ENCODE measurements at places on chromosomes 11 and 22.
A peak's percentile ranks its signal among the peaks of the same experiment; 100 is the strongest.

DNA sequence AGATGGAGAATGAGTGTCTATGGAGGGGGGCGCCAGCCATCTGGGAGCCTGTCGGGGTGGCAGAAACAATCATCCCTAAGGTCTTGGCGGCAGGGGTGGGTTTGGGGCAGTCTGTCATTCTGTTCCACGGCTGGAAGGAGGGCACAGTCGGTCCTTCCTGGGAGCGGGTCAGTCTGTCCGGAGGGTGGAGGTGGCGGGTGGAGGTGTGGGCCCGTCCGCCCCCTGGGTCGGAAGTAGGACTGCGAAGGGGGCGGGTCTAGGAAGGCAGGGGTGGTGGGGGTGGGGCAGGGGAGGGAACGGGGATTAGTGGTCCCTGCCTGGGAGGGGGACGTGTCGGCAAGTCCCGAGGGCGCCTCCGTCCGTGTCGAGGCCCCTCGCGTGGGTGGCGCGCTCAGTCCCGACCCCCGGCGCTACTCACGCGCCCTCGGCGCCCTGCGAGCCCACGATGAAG is 461 bp downstream of the TBC1D10A start:
- DNase-seq: peak; percentile 66
- peak overlapping the region; percentile 78 for H3K27ac ChIP-seq
- H3K4me3 ChIP-seq: peak overlapping the region; percentile 95
- peaks cover 2% of the 10 kb centered on the region for H3K4me1 ChIP-seq
- no peaks in the 10 kb centered on the region for H3K27me3 ChIP-seq
- no peaks in the 10 kb centered on the region for H3K36me3 ChIP-seq

- H3K4me3 ChIP-seq: no peak overlapping the region
- H3K27ac ChIP-seq: no peak overlapping the region
- H3K4me1 ChIP-seq: no peaks in the 10 kb centered on the region
- H3K36me3 ChIP-seq: no peaks in the 10 kb centered on the region
Observed at GRCh38 chr22:40928657-40929056, 22.5 kb upstream of the RBX1 start.

GRCh38 chr22:29216873-29217666 is 11.4 kb downstream of the EMID1 start:
- H3K36me3 ChIP-seq: no peaks in the 10 kb centered on the region
- H3K27me3 ChIP-seq: no peaks in the 10 kb centered on the region
- H3K4me3 ChIP-seq: no peak overlapping the region
- DNase-seq: no peak

GRCh38 chr11:123833095-123833494 is 26.9 kb upstream of the OR6M1 start:
- no peak overlapping the region for H3K4me3 ChIP-seq
- no peaks in the 10 kb centered on the region for H3K27me3 ChIP-seq
- H3K36me3 ChIP-seq: no peaks in the 10 kb centered on the region
- no peak overlapping the region for H3K27ac ChIP-seq

- H3K27me3 ChIP-seq: no peaks in the 10 kb centered on the region
- no peaks in the 10 kb centered on the region for H3K4me1 ChIP-seq
- no peak for DNase-seq
- H3K36me3 ChIP-seq: no peaks in the 10 kb centered on the region
- H3K4me3 ChIP-seq: no peak overlapping the region
Observed at GRCh38 chr11:44637487-44637886, 72.0 kb downstream of the CD82 start.

DNA sequence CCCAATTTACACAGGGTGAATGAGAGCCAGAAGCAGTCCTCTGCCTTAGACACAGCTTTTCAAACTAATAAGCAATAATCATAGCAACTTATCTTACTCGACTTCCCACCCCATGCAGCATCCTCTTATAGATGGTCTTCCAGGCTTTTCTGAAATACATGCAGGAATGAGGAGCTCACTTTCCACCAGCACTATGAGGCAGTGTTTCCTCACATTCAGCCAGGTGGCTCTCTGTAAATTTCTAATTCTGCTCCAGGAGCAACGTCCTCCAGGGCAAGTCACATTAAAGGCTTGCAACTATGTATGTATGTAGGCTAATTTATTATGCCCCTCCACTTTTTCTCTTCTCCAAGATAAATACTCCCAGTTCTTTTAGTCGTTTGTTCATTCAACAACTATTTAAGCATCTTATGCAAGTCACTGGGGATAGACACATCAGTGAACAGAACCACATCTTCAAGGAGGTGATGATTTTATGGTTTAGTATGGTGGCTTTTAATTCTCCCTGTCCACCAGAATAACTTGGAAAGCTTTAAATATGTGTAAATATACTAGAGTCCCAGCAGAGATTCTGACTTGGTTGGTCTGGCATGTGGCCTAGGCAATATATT is 59.9 kb downstream of the PAK1 start:
- H3K36me3 ChIP-seq: no peaks in the 10 kb centered on the region
- no peak for DNase-seq
- H3K4me3 ChIP-seq: no peak overlapping the region
- H3K27ac ChIP-seq: no peak overlapping the region
- H3K27me3 ChIP-seq: no peaks in the 10 kb centered on the region

GRCh38 chr11:36308577-36308976 is 12.5 kb downstream of the PRR5L start:
- no peaks in the 10 kb centered on the region for H3K4me1 ChIP-seq
- H3K4me3 ChIP-seq: no peak overlapping the region
- no peaks in the 10 kb centered on the region for H3K27me3 ChIP-seq
- DNase-seq: no peak

GRCh38 chr11:123580557-123581275 is 73.7 kb downstream of the SCN3B start:
- no peak overlapping the region for H3K4me3 ChIP-seq
- H3K27me3 ChIP-seq: no peaks in the 10 kb centered on the region
- no peaks in the 10 kb centered on the region for H3K36me3 ChIP-seq
- no peak overlapping the region for H3K27ac ChIP-seq

DNA sequence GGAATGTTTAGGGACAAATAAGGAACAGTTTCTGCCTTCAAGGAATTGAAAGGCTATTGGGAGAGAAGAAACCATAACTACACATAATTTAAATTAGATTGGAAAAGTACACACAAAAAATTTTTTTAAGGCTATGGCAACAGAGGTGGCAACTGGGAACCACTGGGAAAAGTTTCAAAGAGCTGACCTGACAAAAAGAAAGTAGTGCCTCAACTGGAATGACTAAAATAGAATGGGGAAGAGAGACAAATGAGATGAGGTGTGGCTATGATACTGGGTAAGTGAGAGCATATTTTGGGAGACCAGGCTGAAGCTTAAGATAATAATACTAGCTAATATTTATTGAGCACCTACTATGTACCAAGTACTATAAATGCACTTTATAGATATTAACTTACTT is 2.9 kb upstream of the AKIP1 start:
- no peaks in the 10 kb centered on the region for H3K4me1 ChIP-seq
- no peak for DNase-seq
- H3K27ac ChIP-seq: no peak overlapping the region
- no peak overlapping the region for H3K4me3 ChIP-seq

GRCh38 chr11:114232400-114233059 is 63.7 kb upstream of the NNMT start:
- no peak overlapping the region for H3K4me3 ChIP-seq
- no peaks in the 10 kb centered on the region for H3K27me3 ChIP-seq
- no peak overlapping the region for H3K27ac ChIP-seq
- H3K4me1 ChIP-seq: no peaks in the 10 kb centered on the region

DNA sequence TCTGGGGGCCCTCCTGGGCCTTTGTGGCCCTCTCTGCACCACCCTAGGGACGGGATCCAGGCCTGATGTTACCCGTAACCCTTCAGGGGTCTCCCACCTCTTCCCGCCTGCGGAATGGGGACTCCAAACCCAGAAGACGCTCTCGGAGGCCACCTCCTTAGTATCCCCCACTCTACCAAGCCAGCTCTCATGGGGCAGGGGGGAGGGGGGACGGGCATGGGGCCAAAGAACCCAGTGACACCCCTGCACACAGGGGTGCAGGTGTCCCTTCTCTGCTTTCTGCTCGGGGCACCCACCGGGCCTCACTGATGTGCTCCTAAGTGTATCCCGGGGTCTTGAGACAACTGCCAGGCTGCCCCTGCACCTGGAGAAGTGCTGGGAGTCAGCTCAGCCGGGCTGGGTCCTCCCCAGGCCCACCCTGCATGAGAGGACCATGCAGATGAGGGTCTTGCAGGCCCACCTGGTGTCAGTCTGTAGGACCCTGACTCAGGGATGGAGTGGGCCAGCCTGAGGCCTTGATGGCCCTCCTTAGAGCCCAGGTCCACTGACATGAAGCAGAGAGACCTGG is 176.9 kb downstream of the IGLL1 start:
- no peaks in the 10 kb centered on the region for H3K36me3 ChIP-seq
- H3K27ac ChIP-seq: no peak overlapping the region

DNA sequence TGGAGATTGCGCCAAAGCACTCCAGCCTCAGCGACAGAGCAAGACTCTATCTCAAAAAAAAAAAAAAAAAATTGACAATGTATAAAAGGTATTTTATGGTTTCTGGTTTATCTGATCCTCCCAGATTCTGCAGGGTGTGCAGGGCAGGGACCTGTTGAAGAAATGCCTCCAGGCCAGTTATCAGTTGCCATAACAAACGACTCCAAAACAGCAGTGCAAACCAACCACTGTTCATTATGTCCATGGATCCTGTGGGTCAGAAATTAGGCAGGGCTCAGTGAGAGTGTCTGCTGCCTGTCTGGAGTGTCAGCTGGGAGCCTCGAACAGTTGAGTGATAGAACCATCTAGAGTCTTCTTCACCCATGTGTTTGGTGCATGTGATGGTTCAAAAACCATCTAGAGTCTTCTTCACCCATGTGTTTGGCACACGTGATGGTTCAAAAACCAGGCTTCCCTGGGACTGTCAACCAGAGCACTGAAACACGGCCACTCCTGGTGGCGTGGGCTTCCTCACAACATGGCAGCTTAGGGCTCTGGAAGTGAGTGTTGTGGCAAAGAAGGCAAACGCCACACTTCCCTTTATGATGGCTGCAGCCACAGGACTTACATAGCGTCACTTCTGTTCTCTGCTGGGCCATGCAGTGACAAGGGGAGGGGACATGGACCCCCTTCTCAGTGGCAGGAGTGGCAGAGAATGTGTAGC is 115.1 kb upstream of the CRYBB3 start:
- H3K4me3 ChIP-seq: no peak overlapping the region
- no peak overlapping the region for H3K27ac ChIP-seq
- H3K27me3 ChIP-seq: no peaks in the 10 kb centered on the region
- DNase-seq: no peak
- H3K36me3 ChIP-seq: no peaks in the 10 kb centered on the region

DNA sequence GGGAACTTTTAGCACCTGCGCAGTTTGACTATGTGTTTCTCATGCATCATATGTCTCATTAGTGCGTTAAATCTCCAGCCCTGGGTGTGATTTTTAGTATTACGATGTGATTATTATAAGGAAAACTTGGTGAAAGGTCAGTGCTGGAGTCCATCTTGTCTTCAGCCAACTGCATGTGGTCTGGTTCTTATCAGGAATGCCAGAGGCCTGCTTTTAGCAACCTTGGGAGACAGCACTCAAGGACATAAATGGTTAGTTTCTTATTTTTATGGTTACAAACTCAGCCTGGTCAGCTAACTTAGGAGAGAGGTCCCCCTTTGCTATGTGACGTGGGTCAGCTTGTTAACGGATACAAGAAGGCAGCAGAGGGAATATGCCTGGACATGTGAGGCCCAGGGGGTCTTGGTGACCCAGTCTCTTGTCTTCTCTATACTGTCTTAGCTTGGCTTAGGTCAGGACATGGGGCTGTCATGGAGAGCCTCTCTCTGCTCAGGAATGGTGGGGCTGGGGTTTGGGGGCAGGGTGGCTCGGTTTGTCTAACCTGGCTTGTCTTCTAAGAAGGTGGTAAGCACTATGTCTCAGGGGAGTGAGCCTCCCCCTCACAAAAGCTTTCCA is 21.5 kb downstream of the KCTD21 start:
- H3K4me3 ChIP-seq: no peak overlapping the region
- H3K27me3 ChIP-seq: no peaks in the 10 kb centered on the region
- no peak for DNase-seq
- peaks cover 37% of the 10 kb centered on the region for H3K4me1 ChIP-seq

GRCh38 chr11:16799221-16799620 is 60.8 kb downstream of the C11orf58 start:
- no peak overlapping the region for H3K4me3 ChIP-seq
- no peak for DNase-seq
- peaks cover 2% of the 10 kb centered on the region for H3K36me3 ChIP-seq
- H3K27ac ChIP-seq: no peak overlapping the region
- H3K4me1 ChIP-seq: peaks cover 13% of the 10 kb centered on the region

DNA sequence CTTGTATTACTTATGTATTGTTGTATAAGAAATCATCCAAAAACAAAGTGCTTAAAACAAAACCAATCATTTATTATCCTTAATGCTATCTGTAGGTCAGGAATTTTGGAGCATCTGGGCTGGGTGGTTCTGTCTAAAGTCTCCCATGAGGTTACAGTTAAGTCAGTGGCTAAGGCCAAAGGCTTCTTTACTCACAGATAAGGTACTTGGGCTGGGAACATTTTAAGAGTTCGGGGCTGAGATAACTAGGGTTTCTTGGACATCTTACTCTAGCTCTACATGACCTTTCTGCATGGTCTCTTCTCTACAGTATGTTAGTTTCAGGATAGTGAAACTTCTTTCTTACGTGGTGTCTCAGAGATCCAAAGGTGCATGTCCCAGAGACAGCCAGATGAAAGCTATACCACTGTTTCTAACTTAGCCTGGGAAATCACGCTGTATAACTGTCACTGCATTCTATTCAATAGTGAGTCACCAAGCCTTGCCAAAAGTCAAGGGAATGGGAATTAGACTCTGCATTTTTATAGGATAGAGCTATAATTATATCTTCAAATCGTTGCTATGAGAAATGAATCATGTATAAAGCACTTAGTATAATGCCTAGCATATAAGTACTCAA is 29.6 kb downstream of the SOX6 start:
- H3K27ac ChIP-seq: no peak overlapping the region
- DNase-seq: no peak
- no peaks in the 10 kb centered on the region for H3K36me3 ChIP-seq
- H3K4me1 ChIP-seq: no peaks in the 10 kb centered on the region
- H3K4me3 ChIP-seq: no peak overlapping the region

DNA sequence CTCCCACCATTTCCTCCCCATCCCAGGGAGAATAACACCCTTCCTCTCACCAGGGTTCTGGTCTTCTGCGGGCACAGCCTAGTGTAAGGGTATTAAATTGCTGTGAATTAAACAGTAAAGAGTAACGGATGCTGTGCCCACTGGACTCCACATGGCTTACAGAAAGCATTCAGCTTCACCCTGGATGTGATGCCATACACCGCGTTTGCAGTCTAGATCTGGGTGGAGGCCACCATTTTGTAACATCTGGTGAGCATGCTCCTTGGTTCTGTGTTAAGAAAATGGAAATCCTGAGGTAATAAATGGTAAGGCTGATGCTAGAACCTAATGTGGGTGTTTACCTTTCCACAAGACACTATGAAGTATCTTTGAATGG is 331.8 kb upstream of the B3GAT1 start:
- H3K27me3 ChIP-seq: no peaks in the 10 kb centered on the region
- no peaks in the 10 kb centered on the region for H3K36me3 ChIP-seq
- no peaks in the 10 kb centered on the region for H3K4me1 ChIP-seq
- DNase-seq: no peak
- no peak overlapping the region for H3K27ac ChIP-seq

GRCh38 chr11:10236840-10237239 is 57.2 kb downstream of the SBF2 start:
- DNase-seq: no peak
- H3K4me1 ChIP-seq: no peaks in the 10 kb centered on the region
- no peaks in the 10 kb centered on the region for H3K27me3 ChIP-seq
- H3K4me3 ChIP-seq: no peak overlapping the region
- H3K27ac ChIP-seq: no peak overlapping the region

- H3K27me3 ChIP-seq: no peaks in the 10 kb centered on the region
- DNase-seq: no peak
- no peak overlapping the region for H3K27ac ChIP-seq
- no peaks in the 10 kb centered on the region for H3K36me3 ChIP-seq
- H3K4me1 ChIP-seq: no peaks in the 10 kb centered on the region
- no peak overlapping the region for H3K4me3 ChIP-seq
Observed at GRCh38 chr11:110463153-110463552, 33.4 kb downstream of the FDX1 start.

All from right lobe of liver (tissue), 6 donors.